ENCODE measurements at places on chromosomes 11 and 22. TPM values are rescaled to one million over a fixed set of nuclear protein-coding genes. Genes with fewer than 3 reads are reported as not detected.
A peak's percentile ranks its signal among the peaks of the same experiment; 100 is the strongest.

- DNase-seq, result peak; percentile 58
These were observed 2.3 kb downstream of the KRTAP5-11 start for GRCh38 chr11:71580057-71581003.

DNA sequence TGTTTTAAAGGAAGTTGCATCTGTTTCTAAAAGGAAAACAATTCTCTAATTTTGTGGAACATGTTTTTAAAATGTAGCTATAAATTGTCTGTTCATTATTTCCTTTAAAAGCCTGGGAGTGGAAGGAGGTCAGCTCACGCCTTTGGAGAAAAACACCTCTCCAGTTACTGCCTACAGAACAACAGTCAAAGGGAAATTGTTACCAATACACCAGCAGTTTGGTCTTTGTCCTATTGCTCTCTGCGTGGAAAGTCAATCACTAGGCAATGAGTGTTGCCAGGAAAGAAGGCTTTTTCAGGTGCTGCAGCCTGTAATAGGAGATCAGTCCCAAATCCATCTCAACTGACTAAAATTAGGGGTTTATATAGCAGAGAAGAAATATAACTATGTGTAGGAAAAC, 22.2 kb downstream of the SVIP start:
- no peak for DNase-seq

The DLG2 gene
- 1.1 TPM for total RNA-seq

The NFRKB gene
- total RNA-seq, result 17.9 TPM

The DBX1 gene
- total RNA-seq, result not detected

The TRIM51G gene
- total RNA-seq, result not detected

DNA sequence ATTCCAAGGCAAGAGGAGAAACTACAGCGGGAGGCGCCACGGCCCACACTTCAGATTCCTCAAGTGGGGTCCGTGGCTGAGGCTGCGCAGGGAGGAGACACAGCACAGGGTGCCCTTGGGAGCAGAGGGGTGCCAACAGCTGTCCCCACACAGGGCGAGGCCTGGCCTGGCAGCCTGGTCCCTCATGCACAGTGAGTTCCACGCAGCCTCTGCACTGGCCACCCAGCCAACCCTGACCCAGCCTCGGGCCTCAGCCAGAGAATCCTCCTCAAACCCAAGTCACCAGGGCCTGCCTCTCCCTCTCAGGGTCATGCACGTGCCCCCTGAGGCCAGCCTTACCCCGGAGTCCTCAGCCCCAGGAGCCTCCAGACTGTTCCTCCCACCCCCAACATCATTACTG, 22.4 kb upstream of the MOB2 start:
- no peak for DNase-seq

- DNase-seq, result no peak
These were observed 19.3 kb upstream of the NUCB2 start for GRCh38 chr11:17257196-17257595.

- DNase-seq, result no peak
These were observed 7.5 kb upstream of the NLRP6 start for GRCh38 chr11:270451-271318.

DNA sequence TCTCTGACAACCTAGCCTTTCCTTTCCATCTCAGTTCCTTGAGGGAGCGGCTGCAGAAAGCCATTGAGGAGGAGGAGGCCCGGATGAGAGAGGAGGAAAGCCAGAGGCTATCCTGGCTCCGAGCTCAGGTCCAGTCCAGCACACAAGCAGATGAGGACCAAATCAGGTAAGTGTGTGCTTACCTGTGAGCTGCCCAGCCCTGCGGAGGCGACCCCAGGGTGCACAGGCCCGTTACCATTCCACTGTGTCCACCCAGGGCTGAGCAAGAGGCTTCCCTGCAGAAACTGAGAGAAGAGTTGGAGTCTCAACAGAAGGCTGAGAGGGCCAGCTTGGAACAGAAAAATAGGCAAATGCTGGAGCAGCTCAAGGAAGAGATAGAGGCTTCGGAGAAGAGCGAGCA, 63.1 kb downstream of the CEP164 start:
- no peak for DNase-seq

DNA sequence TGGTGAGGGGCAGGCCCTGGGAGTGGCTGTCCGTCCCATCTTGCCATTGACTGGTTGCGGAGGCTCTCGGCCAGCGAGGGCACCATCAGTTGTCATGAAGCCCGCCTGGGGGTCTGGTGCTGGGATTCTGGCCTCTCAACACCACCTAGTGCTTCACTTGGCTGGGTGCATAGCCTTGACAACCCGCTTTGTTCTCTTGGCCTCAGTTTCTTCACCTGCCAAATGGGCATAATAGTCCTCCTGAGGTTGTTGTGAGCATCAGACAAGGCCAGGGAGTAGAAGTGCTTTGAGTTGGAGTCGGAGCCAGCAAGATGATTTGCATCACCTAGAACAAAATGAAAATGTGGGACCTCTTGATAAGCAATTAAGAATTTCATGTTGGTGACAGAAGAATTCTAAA, 1.5 kb upstream of the CACNA1I start:
- DNase-seq, result no peak

DNA sequence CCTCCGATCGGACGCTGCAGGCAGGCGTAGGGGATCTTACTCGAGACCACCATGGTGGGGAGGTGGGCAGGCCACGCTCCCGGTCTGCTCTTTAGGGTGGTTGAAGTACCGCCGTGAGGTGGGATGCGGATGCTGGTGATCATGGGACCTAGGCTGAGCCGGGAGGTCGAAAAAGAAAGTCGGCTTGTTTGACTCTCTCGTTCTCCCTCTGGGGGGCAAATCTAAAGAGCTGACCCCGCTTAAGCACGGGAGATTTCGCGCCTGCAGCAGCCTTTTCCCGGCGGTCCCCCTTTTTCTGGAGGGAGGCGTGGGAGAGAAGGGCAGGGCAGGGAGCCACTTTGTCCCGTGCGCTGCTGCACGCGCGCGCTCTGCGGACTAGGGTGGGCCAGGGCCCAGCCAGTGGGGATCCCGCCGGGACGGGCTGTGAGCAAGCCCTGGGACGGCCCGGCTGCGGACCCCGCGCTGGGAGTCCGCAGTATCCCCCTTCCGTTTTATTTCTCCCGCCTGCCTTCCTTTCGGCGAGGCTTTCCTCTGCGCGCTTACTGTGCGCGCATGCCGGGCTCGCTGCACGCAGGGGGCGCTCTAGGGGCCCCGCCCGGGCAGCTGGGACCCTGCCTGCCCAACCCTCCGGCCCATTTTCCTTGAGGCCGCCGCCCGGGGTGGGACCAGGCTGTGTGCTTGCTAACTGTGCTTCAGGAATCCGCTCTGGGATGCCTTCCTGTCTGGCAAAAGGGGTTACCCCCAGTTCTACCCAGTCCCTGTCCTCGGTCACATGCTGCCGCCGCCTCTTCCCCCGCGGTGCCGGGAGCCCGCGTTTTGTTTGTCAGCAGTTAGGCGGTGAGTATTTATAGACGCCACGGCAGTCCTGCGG, 81.0 kb downstream of the PRR5L start:
- no peak for DNase-seq

GRCh38 chr11:59117774-59118173, 10.7 kb downstream of the FAM111B start:
- DNase-seq, result no peak

The IGLL1 gene
- not detected for total RNA-seq

The SLN gene
- not detected for total RNA-seq

GRCh38 chr11:130689222-130689908, 226.9 kb downstream of the SNX19 start:
- no peak for DNase-seq

The SLC16A8 gene
- total RNA-seq, result not detected

- DNase-seq, result no peak
These were observed 20.5 kb upstream of the SORL1-AS1 start for GRCh38 chr11:121473064-121473777.

GRCh38 chr11:67490727-67491065, 7.9 kb downstream of the AIP start:
- DNase-seq, result no peak

DNA sequence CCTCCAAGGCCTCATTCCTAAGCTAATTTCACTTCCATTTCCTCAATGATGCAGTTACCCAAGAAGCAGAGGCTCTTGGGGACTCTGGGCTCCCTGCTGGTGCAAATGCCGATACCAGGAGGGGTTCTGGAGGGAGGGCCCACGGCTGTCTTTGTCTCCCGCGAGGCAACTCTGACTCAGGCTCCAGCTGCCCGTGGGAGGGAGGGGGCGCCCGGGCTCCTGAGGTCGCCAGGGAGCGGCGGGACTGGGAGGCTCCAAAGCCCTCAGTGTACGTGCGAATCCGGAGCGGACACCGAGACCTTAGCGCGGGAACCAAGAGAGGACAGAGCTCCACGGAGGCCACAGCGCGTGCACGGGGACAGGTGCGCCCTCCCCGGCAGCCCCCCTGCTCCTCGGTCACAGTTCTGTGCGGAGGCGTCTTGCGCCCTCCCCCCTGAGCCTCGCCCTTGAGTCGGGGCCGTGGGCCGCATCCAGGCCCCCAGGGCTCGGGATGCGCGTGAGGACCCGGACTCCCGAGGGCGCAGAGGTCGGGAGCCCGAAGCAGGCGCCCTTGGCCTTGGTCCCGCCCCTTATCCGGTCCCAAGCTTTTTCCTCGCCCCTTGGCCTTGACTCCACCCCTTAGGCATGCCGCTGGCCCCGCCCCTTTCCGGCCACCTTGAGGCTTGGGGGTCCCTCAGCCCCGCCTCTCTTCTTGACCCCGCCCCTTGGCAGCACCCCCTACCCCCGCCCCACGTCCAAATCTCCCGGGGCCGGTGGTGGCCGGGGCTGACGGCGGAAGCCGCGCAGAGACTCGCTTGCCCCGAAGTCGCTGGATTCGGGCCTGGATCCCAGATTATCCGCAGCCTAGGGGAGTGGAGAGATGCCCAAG, 4.7 kb upstream of the SHISA8 start:
- DNase-seq, result no peak

GRCh38 chr22:43228863-43229262, 41.9 kb upstream of the TTLL12 start:
- no peak for DNase-seq

- DNase-seq, result no peak
These were observed 325.4 kb downstream of the JRKL start for GRCh38 chr11:96715208-96715607.

GRCh38 chr11:105046898-105047579, 1.9 kb upstream of the CARD16 start:
- peak; percentile 92 for DNase-seq

- no peak for DNase-seq
These were observed 15.1 kb downstream of the FXYD6 start for GRCh38 chr11:117861151-117862018.

DNA sequence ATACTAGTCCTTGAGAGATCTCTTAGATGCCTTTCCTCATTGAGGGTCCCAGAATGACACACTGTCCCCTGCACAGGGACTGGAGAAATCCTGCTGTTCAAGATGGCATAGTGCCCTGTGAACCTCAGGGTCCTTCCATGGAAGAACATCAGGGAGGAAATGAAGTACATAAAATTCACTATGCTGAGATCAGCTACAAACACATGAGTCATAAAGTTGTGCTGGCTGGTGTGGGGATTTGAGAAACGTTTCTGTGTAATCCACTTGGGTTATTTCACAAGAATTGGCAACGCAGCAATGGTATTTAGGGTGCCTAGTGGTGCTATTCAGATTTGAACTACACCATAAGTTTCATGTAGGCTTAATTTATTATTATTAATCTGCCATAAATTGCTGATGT, 174.4 kb downstream of the MAML2 start:
- DNase-seq, result no peak

- no peak for DNase-seq
These were observed 25.3 kb upstream of the DDX17 start for GRCh38 chr22:38531251-38531938.

DNA sequence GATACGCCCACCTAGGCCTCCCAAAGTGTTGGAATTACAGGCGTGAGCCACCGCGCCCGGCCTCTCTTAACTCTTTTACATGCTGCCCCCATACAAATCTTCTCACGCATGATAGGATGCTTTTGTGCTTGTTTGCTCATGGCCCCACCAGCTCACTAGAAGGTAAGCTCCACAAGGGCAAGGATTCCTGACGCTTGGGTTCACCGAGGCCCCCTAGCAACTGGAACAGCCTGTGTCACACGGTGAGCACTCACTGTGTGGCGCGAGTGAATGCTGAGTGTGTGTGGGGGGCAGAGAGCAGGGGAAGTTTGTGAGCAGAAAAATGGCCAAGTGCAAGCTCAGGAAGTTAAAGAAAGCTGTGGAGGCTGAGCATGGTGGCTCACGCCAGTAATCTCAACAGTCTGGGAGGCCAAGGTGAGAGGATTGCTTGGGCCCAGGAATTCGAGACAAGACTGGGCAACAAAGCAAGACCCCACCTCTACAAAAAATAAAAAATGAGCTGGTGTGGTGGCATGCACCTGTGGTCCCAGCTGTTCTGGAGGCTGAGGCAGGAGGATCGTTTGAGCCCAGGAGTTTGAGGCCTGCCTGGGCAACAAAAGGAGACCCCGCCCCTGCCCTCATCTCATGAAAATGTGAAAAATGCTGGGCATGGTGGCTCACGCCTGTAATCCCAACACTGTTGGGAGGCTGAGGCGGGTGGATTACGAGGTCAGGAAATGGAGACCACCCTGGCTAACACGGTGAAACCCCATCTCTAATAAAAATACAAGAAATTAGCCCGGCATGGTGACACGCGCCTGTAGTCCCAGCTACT, 2.3 kb downstream of the BAD start:
- no peak for DNase-seq

The POLR3H gene
- 28.6 TPM for total RNA-seq

The OR51I1 gene
- total RNA-seq, result not detected

The CECR2 gene
- not detected for total RNA-seq
